ENCODE measurements at places on chromosomes 4 and X.

DNA sequence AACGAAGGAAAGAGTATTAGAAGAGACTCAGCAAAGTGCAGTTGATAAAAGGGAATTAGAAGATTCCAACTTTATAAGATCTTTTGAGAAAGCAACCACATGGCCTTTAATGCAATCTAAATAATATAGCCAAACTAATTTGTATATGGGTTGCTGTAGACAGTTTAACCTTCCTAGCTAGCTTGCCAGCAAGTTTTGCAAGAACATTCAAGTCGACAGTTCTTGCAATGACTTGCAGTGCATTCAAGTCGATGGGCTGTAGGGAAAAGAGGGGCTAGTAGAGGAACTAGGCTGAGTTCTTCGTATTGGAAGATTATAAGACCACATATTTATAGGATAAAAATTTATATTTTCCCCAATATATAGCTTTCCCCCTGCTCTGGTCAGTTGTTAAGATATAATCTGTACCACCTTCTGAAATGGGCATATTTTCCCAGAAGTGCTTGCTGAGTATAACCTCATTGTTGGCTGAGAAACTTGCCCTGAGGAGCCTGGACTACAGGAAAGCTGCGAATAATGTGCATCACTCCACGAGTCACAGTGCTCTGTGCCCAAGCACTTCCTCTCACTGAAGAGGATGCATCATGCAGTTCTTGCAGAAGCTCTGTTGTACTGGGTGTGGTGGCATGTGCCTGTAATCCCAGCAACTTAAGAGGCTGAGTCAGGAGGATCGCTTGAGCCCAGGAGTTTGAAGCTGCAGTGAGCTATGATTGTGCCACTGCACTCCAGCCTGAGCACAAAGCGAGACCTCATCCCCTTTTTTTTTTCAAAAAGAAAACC lies 56.7 kb downstream of the DOCK11 start:
- peak; percentile 33 for DNase-seq

DNA sequence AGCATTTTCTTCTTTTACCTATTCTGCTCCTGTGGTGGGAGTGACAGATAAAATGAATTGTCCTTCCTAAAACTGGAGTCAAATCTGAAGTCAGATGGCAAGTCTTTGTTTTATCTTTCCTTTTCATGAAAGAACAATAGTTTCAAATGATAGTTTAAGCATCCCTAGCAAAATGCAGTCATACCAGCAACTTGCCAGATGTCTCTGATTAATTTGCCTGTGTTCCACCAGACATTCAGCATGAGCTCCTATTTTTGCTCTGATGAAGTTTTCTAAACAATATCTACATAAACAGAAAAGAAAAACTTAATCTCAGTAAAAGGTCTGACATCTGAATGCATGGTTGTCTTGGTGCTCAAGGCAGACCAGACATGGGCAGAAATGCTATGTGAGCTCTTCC lies 15.2 kb downstream of the PRKG2 start:
- DNase-seq = no peak

DNA sequence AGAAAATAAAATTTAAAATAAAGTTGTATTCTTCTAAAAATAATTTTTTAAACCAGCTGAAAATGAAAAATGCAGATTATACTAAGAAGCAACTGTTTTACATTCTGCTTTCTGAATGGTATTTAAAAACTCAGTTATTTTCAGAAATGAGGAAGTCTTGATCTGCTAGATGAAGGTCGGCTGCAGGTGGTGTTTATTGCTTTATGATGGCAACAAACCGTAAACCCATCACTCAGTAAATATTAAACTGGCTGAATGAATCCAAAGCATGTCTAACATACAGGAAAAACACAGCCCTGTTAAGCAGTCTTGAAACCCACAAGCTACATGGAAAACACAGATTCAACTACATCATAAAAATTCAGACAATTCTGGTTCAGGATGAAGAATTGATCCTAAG lies 29.3 kb downstream of the DYNLT3 start:
- DNase-seq = no peak

DNA sequence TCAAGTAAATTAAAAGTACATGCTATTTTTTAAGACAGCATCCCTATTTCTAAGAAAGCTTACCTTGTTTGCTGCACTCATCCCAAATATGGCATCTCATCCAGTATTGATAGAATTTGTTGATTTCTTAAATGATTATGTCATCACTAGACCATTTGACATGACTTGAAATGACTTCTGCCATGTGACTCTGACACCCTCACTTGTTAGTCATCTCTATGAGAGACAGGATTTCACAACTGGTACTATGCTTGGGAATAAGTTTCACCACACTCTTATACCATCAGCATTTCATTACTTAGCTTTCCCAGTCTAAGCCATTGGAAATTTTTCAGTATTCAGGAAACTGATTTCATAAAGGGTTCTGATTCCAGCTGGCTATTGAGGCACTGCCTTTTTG lies 55.3 kb downstream of the TMPRSS11F start:
- DNase-seq = peak; percentile 59

DNA sequence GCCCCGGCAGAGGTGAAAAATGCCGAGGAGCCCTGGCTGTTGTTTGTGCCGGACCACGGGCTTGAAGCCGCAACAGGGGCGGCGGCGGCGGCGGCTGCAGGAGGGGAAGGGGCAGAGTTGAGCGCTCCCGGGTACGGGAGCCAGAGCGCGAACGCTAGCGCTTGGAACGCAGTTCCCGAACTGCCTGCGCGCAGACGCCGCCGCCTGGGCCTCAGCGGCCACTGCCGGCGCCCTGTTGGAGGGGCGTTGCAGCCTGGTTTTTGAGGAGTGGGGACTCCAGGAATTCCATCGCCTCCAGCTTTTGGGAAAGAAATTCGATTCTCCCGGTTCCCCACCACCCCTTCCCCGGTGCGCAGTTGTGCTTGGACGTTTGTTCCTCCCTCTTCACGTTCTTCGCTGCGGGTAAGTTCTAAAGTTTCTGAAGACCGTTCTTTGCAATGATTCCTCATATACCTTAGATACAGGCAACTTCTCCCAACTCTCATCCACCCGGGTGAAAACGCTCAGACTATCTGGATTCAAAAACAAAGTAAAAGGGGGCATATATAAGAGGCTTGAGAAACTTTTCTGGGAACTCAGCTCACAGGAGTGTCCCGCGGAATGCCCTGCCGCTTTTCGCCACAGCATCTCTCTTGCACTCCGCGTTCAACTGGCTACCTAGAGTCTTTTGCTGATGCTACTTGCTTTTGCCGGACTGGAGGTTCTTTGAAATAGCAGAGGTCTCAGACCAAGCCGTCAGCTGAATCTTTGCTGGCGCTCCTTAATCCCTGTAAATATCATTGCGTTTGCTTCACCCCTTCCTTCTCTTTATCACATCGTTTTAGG lies 1.0 kb downstream of the FAT4 start:
- no peak for DNase-seq

- DNase-seq = no peak
Measured at GRCh38 chr4:142719854-142720541, 126.1 kb downstream of the INPP4B start.

GRCh38 chrX:118497180-118497818 lies 1.7 kb downstream of the DOCK11 start:
- DNase-seq = no peak

GRCh38 chr4:57220734-57221133 lies 110.5 kb upstream of the IGFBP7 start:
- DNase-seq = no peak

DNA sequence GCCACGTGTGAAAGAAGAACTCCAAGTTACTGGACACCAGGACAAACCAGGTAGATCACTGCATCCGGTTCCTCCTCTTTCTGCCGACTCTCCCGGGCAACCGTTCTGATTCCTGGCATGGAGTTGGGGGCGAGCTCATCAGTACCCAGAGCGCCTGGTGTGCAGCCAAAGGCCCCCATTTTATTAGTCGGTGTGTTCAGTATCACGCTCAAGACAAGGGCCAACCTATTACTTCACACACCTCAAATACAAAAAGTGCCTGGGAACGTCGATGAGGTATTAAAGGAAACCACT lies 2.8 kb upstream of the CTBP1 start:
- no peak for DNase-seq

- no peak for DNase-seq
Measured at GRCh38 chrX:48919947-48920717, 1.3 kb upstream of the PIM2 start.

GRCh38 chr4:32226204-32226603 lies 1506.0 kb downstream of the PCDH7 start:
- DNase-seq = peak; percentile 33

DNA sequence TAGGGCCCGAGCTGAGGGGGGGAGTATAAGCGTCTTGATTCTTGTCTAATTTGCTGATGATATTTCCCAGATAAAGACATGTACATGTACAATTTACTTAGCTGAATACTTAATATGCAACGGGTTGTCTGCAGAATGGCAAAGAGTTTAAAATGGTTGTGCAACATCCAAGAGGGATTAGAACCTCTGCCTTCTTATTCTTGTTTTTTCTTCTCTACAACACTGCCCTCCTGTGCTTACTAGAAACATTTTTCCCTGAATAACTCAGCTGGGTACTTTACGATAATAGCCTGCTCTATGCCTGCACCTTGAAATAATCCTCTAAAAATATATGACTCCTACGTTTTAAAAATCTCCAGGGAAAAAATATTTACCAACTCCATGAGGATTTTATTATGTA lies 41.8 kb downstream of the INTS12 start:
- DNase-seq = no peak

DNA sequence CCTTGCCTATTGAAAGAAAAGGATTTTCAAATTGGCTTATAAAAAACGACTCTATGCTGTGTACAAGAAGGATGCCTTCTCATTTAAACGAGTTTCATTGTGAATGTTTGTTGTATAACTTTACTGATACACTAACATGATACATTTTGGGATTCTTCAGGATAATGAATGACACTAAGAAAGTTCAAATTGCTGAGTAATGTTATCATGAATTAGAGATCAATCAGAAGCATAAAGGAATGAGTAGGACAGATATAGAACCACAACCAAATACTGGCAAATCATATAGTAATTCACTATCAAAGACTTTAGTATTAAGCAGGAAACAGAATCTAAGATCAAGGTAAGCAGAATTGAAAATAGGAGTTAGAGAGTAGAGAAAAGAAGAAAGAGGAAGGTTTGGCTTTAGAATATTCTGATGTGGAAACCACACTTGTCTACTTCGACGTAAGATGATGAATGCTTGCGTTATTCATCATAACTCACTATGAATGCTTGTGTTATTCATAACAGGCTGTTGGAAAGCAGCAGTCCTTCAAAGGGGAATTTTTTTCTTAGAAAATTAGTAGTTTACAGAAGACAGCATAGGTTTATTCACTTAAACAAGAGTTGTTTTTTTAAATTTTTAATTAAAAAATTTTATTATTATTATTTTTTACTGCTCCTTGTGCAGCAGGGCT lies 13.4 kb downstream of the CCDC158 start:
- DNase-seq = no peak

GRCh38 chrX:2618516-2618915 lies 72.6 kb upstream of the CD99 start:
- no peak for DNase-seq

DNA sequence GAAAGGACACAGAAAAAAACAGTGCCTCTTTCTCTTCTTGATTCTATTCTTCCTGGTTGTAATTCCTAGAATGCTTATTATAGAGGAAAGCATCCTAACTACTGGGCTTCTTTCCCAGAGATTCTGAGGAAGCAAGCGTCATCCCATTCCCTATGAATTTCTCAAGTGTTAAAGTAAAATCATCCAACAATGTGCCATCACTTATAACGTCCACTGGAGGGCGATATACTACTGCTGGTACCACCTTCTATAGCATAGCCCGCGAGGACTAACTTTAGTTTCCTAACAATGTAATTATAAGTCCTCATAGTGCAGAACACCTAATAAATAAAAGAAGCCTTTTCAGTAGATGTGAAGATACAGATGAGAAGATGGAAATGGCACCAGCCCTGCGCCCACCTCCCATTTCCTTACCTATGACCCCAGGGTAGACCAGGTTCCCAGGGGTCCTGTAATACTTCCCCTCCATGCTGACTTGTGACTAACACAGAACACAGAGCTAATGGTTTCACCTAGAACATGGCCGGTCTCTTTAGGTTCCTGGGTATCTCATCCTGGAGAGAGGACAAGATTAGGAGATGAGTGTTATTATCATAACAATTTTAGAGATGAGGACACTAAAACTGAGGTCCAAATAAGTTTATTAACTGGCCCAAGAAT lies 4.2 kb downstream of the CENPVL3 start:
- DNase-seq = peak; percentile 2

GRCh38 chr4:57633212-57633859 lies 523.2 kb upstream of the IGFBP7 start:
- DNase-seq = no peak

DNA sequence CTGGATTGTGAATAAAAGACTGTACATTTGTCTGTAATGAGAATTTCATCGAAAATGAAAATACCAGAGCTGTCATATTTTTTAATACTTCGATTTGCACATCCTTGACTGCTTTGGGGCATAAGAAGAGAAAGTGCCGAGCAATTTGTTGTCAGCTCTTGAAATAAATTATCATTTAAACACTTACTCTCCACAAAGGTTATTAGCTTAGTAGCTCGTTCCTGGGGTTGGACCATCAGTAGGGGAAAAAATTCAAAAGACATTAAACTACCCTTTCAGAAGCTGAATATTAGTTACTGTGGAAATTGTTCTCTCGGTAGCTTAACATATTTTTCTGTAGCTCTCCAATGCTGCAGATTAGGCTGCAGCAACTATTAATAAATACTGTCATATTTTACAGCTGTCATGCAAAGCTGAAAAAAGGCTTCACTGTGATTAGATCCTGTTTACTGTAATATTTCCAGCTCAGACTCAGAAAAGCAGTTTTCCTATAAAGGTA lies 76.9 kb downstream of the GRIA3 start:
- no peak for DNase-seq

GRCh38 chrX:13994536-13995080 lies 35.1 kb downstream of the GEMIN8 start:
- DNase-seq = peak; percentile 13

DNA sequence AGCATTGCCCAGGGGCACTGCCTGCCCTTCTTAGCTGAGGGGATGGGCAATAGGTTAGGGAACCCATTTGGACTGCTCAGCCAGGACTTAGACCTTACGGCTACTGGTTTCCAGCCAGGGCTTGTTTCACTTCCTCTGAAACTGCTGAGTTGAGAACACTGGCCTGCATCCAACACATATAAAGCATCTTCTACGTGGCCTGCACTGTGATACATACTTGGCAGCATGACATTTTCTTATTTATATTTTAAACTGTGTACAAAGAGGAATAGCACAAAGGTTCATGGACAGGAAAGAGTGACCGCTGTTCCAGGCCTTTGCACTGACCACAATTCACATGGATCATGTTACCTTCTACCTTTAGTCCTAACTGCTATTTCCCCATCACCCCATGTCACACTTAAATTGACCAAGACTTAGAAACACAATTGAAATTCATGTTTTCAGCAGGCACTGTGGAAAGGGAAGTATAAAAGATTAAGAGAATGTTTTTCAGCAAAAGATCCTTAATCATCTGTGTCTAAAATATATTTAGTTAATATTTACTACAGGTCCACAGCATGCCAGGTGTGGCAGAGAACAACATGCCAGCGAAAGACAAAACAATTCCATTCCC lies 43.7 kb downstream of the NLGN4X start:
- no peak for DNase-seq
